CD4-positive, CD25-positive, alpha-beta regulatory T cell (primary cell): ENCODE measurements at places on chromosomes 5 and 9. TPM values are rescaled to one million over a fixed set of nuclear protein-coding genes. Genes with fewer than 3 reads are reported as not detected.
A peak's percentile ranks its signal among the peaks of the same experiment; 100 is the strongest.

DNA sequence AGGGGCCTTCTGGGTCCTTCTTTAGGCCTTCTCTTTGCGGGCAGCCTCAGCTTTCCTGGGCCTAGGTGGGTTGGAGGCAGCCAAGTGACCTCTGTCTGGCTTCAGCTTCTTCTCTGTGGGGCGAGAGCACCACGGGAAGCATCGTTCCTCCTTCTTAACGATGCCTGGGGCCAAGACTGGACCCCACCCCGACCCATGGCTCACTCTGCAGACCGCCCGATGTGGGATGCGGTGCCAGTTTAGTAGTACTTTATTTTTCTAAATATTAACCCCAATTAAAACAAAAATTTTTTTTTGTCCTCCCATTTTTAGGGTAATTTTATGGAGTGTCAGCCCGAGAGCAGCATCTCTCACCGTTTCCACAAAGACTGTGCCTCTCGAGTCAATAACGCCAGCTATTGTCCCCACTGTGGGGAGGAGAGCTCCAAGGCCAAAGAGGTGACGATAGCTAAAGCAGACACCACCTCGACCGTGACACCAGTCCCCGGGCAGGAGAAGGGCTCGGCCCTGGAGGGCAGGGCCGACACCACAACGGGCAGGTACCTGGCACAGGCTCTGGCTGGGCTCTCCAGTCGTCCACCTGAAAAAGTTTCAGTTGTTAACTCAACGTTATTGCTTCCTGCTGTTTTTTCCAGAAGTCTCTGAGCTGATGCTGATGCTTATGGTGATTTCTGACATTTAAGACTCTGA, 101.1 kb upstream of the CACNA1B start:
- DNase-seq = no peak

DNA sequence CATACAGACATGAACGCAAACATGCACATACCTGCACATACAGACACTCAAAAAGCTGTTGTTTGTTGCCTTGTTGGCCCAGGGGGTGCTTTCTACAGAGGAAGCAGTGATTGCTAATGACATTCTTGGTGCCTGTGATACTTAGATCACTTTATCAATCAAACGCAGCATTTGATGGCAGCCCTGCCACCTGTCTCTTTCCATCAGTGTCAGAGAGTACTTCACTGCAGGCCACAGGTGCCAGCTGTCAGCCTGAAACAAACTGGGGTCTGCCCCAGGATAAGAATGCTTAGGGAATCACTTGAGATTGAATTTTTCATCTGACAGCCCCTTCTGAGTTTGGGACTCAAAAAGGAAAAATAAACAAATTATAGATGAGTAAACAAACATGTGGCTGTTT, 388.9 kb upstream of the SGCD start:
- no peak for DNase-seq

The BARHL1 gene
- total RNA-seq = not detected

- no peak for DNase-seq
Observed at GRCh38 chr9:125161284-125161918, 18.1 kb upstream of the SCAI start.

DNA sequence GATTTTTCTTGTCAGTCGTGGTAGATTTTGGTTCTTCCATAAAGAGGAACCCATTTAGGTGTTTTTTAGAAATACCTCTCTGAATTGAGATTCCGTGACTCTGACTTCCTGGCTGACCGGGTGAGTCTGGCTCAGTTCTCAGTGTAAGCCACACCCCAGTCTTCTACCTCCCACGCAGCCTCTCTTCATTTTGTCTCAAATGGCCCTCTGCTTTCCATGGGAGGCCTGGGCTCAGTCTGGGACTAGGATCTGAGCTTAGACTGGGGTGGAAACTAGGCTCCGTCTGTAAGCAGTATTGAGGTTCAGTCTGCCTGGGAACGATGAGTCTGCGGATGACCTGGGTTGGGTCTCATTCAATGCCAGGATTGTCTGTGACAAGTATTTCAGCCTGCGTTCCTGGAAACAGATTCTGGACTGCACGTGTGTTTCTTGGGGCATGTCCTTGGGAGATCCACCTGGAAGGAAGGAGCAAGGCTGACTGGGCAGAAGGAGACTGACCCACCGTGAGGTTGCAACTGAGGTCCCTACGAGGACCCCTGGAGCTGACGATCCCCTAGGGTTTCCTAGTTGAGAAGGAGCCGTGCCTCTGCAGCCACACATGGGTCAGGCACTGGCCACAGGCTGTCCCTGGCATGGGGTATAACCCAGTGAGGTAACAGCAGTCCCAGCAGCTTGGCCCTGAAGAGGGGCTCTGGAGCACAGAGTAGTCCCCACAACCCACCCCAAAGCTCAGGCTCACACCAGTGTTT, 12.4 kb upstream of the CRB2 start:
- DNase-seq = peak; percentile 48

The FOXD4L5 gene
- not detected for total RNA-seq

GRCh38 chr5:141780240-141780951, 97.8 kb downstream of the PCDH1 start:
- DNase-seq = no peak

- DNase-seq = no peak
Observed at GRCh38 chr9:134936346-134937163, 18.8 kb upstream of the FCN1 start.

- DNase-seq = no peak
Observed at GRCh38 chr5:147617191-147617606, 107.3 kb upstream of the DPYSL3 start.

The IER5L gene
- 2.7 TPM for total RNA-seq

The TOMM5 gene
- 31.9 TPM for total RNA-seq

GRCh38 chr5:178450121-178451028, 139.8 kb downstream of the COL23A1 start:
- no peak for DNase-seq

GRCh38 chr5:173239233-173239593, 4.2 kb upstream of the NKX2-5 start:
- DNase-seq = no peak

- DNase-seq = no peak
Observed at GRCh38 chr9:34956648-34957047, 1.4 kb upstream of the PHF24 start.

DNA sequence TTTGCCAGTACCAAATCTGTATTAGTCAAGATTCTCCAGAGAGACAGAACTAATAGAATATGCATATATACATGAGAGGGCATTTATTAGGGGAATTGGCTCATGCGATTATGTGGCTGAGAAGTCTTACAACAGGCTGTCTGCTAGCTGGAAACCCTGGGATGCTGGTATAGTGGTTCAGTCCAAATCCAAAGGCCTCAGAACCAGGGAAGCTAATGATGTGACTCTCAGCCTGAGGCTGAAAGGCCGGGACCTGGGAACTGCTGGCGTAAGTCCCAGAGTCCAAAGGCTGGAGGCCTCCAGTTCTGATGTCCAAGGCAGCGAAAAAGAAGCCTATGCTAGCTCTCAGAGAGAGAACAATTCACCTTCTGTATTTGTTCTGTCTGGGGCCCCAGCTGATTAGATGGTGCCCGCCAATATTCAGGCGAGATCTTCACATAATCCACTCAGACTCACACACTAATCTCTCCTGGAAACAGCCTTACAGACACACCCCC, 84.1 kb downstream of the KIAA1958 start:
- DNase-seq = no peak

GRCh38 chr9:131627648-131628458, 82.5 kb downstream of the PRRT1B start:
- peak; percentile 85 for DNase-seq

DNA sequence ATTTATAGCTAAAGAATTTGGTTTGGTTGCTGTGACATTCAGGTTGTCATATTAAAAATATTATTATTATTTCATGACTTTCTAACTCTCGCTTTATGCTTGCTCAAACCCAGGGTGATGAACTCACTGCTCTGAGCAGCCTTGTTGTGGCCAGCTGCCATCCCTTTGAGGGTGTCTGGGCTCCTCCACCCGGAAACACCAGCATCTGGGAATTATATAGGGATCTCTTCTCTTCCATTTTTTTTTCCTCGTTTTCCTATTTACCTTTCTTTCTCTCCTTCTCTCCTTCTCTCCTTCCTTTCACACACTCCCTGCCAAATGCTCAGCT, 355.8 kb upstream of the SMARCA2 start:
- no peak for DNase-seq

The BTNL8 gene
- not detected for total RNA-seq

DNA sequence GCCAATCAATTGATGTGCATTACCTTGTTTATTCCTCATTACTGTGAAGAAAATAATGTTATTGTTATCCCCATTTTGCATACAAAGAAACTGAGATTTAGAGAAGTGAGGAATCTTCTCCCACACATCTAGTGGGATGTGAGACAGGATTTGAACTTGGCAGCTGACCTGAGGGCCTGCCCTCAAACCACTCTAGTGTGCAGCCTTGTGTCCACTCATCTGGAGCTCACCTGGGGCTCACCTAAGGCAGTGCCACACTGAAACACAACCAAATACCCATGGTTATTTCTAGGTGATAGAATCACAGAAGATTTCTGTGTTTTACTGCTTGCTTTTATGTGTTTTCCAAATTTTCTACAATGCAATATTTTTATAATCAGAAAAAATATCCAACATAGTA, 94.7 kb upstream of the SAP30L start:
- no peak for DNase-seq

DNA sequence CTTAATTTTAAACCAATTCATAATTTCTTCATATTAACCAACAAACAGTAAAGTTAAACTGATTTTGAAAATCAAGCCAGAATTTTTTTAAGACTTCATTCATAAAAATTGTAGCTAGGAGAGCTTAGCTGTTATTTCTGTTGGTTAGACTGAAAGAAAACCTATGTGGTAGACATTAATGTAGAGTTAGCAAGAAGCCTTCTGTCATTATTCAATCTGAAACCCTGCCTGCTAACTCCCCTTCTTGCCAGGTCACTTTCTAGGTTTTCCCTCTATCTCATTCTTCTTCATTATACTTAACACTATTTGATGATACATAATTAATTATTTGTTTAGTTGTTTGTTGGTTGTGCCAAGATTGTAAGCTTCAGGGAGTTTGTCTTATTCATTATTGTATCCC, 304.3 kb upstream of the MEF2C start:
- no peak for DNase-seq

- DNase-seq = no peak
Observed at GRCh38 chr5:33079548-33079947, 361.2 kb upstream of the TARS1 start.

DNA sequence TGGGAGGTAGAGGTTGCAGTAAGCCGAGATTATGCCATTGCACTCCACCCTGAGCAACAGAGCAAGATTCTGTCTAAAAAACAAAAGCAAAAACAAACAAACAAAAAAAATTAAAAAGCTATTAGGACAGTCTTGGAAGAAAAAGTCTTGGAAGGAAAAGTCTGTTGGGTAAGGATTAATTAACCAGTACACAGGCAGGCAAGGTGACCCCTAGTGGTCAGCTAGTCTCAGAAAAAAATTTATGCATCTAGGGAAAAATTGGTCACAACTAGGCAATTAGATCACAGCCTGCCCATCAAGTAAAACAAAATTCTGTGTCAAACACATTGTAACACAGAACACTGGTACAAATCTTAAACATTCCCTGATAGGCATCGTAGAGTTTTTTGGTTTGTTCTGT, 6.7 kb upstream of the ANKRD18B start:
- DNase-seq = no peak

The RXRA gene
- total RNA-seq = 13.6 TPM

- DNase-seq = no peak
Observed at GRCh38 chr9:95409650-95410426, 92.3 kb upstream of the FANCC start.

GRCh38 chr5:171580502-171581265, 161.2 kb downstream of the FGF18 start:
- DNase-seq = no peak

GRCh38 chr5:39360471-39361111, 3.7 kb downstream of the C9 start:
- DNase-seq = no peak

DNA sequence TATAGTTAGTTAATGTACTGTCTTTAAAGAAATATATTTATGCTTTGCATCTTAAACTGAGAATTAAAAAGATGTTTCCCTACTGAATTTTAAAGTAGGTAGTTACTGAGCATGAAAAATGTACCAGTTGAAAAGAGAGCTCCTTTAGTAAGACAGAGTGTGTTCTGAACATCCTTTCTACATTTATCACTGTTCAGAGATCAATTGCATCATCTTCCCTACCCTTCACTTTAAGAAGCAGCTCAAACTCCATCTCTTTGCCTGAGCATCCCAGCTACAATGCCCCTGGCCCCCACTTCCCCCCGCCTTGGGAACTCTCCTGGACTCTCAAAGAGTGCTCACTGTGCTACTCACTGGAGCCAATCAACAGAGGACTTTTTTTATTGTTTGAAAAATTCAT, 164.7 kb downstream of the GNAQ start:
- DNase-seq = no peak

The NUTM2G gene
- total RNA-seq = not detected

- no peak for DNase-seq
Observed at GRCh38 chr5:107868650-107869409, 198.1 kb upstream of the EFNA5 start.

- DNase-seq = no peak
Observed at GRCh38 chr9:88706193-88707113, 171.5 kb downstream of the NXNL2 start.

DNA sequence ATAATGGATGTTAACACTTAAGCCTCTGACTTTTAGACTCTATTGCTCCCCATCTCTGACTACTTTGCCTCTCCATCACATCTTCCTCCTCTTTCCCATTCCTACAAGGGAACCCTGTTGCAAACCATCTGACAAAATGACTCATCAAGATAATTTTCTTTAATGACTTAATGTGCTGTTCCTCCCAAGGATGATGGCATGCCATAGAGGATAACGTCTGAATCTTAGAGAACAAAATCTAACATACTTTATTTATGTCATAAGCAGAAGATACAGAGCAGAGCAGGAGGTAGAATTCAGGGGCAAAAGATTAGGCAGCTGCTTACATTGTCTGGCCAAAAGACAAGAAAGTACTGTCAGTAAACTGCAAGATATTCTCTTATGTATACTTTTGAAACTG, 76.8 kb downstream of the FGF10 start:
- no peak for DNase-seq
